ENCODE measurements at places on chromosomes 4 and X.

- H3K4me1 ChIP-seq: no peaks in the 10 kb centered on the region
- no peak overlapping the region for H3K27ac ChIP-seq
- DNase-seq: no peak
- peaks cover 4% of the 10 kb centered on the region for H3K36me3 ChIP-seq
Measured at GRCh38 chr4:35943606-35944005, 300.7 kb downstream of the ARAP2 start.

DNA sequence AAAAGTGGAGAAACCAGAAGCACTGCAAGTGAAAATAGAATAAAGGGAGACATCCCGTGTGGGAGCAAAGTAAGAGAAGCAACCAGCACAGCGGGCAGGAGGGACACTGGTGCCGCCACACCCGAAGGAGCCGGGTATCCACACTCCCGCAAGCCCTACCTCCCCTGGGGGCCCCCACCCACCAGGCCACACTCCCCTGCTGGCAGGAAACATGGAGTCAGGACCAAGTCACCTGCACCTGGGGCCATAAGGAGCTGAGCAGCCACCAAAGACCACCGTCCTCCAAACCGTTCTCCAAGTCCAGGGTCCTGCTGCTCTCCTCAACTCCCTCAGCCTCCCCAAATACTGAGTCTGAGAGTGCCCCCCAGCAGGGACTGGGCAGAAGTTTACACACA, 30.5 kb downstream of the FGFRL1 start:
- H3K27me3 ChIP-seq: peaks cover 2% of the 10 kb centered on the region
- no peak overlapping the region for H3K4me3 ChIP-seq
- no peak overlapping the region for H3K27ac ChIP-seq
- H3K4me1 ChIP-seq: no peaks in the 10 kb centered on the region
- H3K36me3 ChIP-seq: no peaks in the 10 kb centered on the region

GRCh38 chr4:10403633-10404445, 53.4 kb downstream of the ZNF518B start:
- H3K27ac ChIP-seq: no peak overlapping the region
- no peak overlapping the region for H3K4me3 ChIP-seq
- no peaks in the 10 kb centered on the region for H3K4me1 ChIP-seq
- no peaks in the 10 kb centered on the region for H3K36me3 ChIP-seq
- H3K27me3 ChIP-seq: peaks cover 2% of the 10 kb centered on the region

GRCh38 chrX:8741981-8742380, 10.0 kb upstream of the ANOS1 start:
- H3K36me3 ChIP-seq: no peaks in the 10 kb centered on the region
- H3K27ac ChIP-seq: no peak overlapping the region
- DNase-seq: no peak
- no peaks in the 10 kb centered on the region for H3K27me3 ChIP-seq

- peaks cover 1% of the 10 kb centered on the region for H3K27me3 ChIP-seq
- H3K4me3 ChIP-seq: no peak overlapping the region
- no peak for DNase-seq
Measured at GRCh38 chr4:108852691-108853090, 89.8 kb upstream of the ETNPPL start.

DNA sequence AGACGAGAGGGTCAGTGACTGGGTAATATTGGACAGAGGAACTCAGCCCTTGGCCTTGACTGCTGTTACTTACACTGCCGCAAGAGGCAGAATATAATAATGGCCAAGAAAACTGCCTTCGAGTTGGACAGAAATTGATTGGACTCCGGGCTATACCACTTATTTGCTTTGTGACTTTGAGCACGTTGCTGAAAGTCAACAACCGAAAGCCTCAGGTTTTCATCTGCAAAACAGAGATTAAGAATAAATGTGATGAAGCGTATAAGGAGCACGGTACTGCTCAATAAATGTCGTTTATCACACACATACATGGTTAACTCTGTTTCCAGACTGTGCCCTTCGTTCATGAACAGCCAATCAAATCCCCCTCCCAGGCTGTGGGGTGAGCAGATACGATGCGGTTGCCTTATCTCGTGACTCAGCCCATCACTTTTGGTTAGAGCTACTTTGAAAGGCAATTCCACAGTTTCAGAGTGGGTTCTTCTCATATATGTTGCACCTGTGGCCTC, 91.6 kb downstream of the TSPAN7 start:
- H3K27me3 ChIP-seq: no peaks in the 10 kb centered on the region
- no peak for DNase-seq
- H3K27ac ChIP-seq: no peak overlapping the region
- H3K4me1 ChIP-seq: no peaks in the 10 kb centered on the region
- no peak overlapping the region for H3K4me3 ChIP-seq

DNA sequence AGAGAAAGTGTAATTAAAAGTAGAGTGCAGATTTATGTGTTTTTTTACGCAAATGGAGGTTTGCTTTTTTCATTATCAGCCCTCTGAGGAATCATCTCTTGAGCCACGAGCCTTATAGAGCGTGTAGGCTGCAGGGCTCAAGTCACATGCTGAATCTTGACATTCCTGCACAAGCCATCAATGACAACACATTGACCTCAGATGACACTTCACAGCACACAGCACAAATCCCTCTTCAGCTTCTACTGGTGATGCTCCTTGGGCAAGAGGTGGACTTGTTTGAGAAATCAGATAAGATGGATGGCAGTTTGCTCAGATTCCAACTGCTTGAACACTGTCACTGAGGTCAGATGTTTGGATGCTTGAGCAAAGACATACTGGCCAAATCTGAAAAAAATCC, 250.6 kb downstream of the SNCA start:
- DNase-seq: no peak
- no peaks in the 10 kb centered on the region for H3K36me3 ChIP-seq
- no peak overlapping the region for H3K27ac ChIP-seq
- no peaks in the 10 kb centered on the region for H3K27me3 ChIP-seq
- no peaks in the 10 kb centered on the region for H3K4me1 ChIP-seq
- no peak overlapping the region for H3K4me3 ChIP-seq

GRCh38 chr4:153393397-153393796, 48.9 kb downstream of the MND1 start:
- DNase-seq: no peak
- H3K27me3 ChIP-seq: no peaks in the 10 kb centered on the region
- H3K4me3 ChIP-seq: no peak overlapping the region
- no peaks in the 10 kb centered on the region for H3K4me1 ChIP-seq

GRCh38 chrX:1720836-1721235, 106.0 kb downstream of the ASMT start:
- no peak for DNase-seq
- H3K27ac ChIP-seq: peak overlapping the region; percentile 3
- H3K4me3 ChIP-seq: no peak overlapping the region
- no peaks in the 10 kb centered on the region for H3K4me1 ChIP-seq
- no peaks in the 10 kb centered on the region for H3K27me3 ChIP-seq

DNA sequence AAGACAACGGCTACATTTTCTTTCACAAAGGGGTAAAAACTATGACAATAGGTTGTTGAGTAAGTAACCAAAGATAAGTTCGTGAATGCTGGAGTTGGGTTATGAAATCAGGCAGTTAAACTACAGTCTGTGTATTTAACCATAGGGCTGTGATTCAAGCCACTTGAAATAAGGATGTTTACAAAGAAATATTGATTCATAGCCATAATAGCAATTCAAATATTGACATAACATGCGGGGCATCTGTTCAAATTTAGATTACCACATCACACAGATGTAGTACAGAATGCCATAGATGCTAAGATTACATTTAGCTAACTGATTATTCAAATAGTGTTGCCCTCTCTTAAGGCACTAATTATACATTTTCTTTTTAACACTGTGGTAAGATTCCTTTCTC, 364.1 kb downstream of the FSTL5 start:
- no peaks in the 10 kb centered on the region for H3K36me3 ChIP-seq
- no peak overlapping the region for H3K4me3 ChIP-seq
- no peaks in the 10 kb centered on the region for H3K4me1 ChIP-seq

DNA sequence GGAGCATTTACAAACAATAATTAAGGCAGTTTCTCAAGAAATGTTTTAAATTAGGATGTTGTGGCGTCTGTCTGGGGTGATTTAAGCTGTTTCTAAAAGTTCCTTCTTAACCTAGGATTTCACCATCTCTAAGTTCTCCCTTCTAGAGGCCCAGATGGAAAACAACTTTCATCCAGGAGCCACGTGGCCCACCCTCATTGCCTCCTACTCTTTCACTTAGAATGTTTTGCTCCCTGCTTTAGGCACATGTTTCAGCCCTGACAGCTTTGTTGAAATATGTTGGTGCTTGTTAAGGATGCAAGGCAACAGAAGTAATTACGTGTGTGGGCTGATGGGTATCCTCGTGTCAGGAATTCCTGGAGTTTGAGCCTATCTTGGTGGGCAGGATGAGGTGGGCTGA, 131.3 kb downstream of the GUCY2F start:
- H3K27ac ChIP-seq: no peak overlapping the region
- H3K36me3 ChIP-seq: no peaks in the 10 kb centered on the region
- H3K4me1 ChIP-seq: no peaks in the 10 kb centered on the region
- DNase-seq: no peak
- H3K4me3 ChIP-seq: no peak overlapping the region

- H3K27me3 ChIP-seq: peaks cover 43% of the 10 kb centered on the region
- peaks cover 60% of the 10 kb centered on the region for H3K4me1 ChIP-seq
- no peak overlapping the region for H3K27ac ChIP-seq
- peak overlapping the region; percentile 54 for H3K4me3 ChIP-seq
- H3K36me3 ChIP-seq: no peaks in the 10 kb centered on the region
Measured at GRCh38 chr4:112516471-112517066, 589 bp upstream of the NEUROG2 start.

DNA sequence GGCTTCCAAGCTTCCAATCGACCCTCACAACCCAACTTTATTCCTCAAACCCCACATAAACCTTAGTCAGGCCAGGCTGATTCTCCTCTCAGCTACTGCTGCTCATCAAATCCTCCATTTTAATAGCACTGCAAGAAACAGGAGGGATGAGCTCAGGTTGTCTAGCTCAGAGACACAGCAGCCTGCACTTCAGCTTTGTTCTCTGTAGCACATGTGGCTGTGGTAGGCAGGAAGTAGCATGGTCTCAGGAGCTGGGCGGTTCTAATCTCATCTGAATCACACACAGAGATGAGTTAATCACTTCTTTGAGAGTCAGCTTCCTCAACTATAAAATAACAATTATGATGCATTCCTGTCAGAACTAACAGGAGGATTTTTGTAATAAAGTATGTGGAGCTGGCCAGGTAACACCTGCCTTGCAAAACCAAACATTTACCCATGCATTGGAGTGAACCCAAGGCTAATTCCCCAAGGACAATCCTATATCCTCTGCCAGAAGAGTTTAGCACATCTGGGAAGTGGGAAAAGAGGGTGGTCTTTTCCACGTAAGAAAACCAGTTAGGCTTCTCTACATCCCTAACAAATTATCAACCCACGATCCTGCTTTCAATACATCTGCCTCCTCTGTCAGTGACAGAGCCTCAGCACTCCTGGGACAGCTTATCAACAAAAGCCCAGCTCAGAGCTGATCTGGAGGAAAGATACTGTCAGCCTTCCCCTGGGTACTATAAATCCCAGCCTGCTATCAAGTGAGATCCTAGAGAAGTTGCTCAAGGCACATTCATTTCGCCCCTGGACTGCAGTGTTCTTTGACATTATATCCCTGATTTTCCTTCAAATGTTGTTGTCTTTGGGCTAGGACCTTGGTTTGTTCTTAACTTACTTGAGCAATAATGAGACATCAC, 32.8 kb downstream of the ELOVL6 start:
- no peaks in the 10 kb centered on the region for H3K27me3 ChIP-seq
- peaks cover 51% of the 10 kb centered on the region for H3K4me1 ChIP-seq
- peak overlapping the region; percentile 96 for H3K27ac ChIP-seq
- DNase-seq: peak; percentile 50
- H3K4me3 ChIP-seq: peak overlapping the region; percentile 69
- no peaks in the 10 kb centered on the region for H3K36me3 ChIP-seq

DNA sequence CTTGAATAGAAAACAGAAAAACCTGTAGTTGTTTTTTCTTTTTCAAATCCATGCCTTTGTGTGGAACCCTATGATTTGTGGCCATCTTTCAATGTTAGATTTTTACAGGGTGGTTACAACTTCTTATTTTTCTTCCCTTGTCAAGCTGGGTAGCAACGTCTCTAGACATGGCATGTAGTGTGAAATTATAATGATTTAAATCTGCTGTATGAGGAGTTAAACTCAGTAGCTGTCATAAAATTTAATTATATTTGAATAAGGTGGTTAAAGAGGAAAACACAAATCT, 78.1 kb upstream of the CBLL2 start:
- H3K4me3 ChIP-seq: no peak overlapping the region
- H3K4me1 ChIP-seq: peaks cover 5% of the 10 kb centered on the region

- H3K27me3 ChIP-seq: peaks cover 21% of the 10 kb centered on the region
- H3K4me1 ChIP-seq: peaks cover 61% of the 10 kb centered on the region
- H3K4me3 ChIP-seq: peak overlapping the region; percentile 80
- peaks cover 36% of the 10 kb centered on the region for H3K36me3 ChIP-seq
- peak overlapping the region; percentile 99 for H3K27ac ChIP-seq
Measured at GRCh38 chr4:4270529-4270928, 19.4 kb downstream of the LYAR start.

DNA sequence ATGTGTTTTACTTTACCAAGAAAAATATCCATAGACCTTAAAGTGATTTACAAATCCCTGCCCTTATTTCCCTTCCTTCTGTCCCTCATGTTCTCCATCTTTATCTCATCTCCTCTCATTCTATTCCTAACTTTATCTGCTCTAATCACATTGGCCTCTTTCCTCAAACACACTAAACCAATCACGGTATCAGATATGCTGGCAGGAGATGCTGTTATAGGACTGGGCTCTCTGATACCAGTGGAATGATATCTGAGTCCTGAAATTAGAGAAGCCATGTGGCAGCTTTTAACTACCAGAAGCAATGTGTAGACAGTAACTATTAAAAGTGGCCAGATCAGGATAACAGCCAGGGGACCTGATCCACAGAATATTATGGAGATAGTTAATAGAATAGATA, 49.9 kb upstream of the GIMD1 start:
- no peaks in the 10 kb centered on the region for H3K36me3 ChIP-seq
- H3K4me3 ChIP-seq: no peak overlapping the region
- no peaks in the 10 kb centered on the region for H3K27me3 ChIP-seq
- no peak for DNase-seq
- H3K27ac ChIP-seq: no peak overlapping the region

DNA sequence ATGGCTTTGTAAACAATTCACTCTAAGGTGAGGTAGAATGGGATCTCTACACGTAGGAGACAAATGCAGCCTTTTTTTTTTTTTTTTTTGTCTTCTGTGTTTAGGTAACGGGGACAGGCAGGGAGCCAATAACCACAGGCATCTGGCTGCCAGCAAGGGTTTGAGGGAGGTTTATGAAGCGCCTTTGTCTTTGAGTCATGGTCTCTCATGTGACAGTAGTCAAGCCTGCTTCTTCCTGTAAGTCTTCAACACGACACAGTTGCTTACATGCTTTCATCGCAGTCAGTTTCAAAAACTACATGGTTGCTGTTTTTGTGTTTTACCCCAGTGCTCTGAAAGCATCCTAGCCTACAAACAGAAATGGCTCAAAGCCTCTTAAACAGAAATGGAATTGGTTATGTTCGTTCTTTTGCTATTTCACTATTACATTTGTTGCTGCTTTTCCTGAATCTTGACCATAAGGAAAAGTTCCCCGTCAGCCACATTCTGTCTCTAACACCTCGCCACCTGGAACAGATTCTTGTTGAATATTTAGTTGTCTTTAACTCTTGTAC, 127.8 kb upstream of the METTL14 start:
- no peaks in the 10 kb centered on the region for H3K4me1 ChIP-seq
- H3K27me3 ChIP-seq: no peaks in the 10 kb centered on the region
- DNase-seq: no peak

Measured in immature natural killer cell (primary cell).